CD4-positive, alpha-beta T cell treated with Interleukin-6 at 100 ng/mL for 8 hours (primary cell): ENCODE measurements at places on chromosomes 16 and 17.

- no peak for DNase-seq
Observed at GRCh38 chr17:36817483-36818048, 119.7 kb upstream of the LHX1 start.

DNA sequence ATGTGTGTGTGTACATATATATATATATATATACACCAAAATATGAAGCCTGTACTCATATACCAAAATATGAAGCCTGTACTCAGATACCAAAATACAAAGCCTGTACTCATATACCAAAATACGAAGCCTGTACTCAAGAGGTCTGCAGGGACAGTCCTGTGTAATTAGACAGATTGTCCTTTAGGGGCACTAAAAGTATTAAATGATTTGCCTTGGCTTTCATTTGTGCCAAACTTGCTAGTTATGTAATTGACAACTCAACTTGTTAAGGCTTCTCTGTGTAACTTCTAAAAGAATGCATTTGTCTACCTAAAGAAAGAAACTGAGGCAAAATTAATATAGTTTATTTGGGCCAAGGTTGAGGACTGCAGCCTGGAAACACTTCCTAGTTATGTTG, 30.8 kb upstream of the DHX40 start:
- no peak for DNase-seq

DNA sequence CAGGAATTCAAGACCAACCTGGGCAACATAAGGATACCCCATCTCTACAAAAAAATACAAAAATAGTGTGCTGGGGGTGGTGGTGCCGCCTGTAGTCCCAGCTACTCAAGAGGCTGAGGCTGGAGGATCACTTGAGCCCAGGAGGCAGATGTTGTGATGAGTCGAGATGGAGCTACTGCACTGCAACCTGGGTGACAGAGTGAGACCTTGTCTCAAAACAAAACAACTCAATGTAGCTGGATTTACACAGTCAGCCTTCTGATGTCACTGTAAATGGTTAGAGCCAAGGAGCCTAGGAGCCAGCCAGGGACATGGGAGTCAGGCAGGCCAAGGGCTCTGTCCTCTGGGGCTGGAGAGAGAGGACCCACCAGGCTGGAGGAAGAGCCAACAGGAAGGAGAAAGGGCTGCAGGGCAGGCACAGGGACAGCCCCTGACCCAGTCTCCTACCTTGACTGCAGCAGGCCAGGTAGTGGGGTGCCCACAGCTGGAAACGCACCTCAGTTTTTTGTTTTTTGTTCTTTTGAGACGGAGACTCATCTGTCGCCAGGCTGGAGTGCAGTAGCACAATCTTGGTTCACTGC, 8.4 kb downstream of the CDIPT start:
- no peak for DNase-seq

DNA sequence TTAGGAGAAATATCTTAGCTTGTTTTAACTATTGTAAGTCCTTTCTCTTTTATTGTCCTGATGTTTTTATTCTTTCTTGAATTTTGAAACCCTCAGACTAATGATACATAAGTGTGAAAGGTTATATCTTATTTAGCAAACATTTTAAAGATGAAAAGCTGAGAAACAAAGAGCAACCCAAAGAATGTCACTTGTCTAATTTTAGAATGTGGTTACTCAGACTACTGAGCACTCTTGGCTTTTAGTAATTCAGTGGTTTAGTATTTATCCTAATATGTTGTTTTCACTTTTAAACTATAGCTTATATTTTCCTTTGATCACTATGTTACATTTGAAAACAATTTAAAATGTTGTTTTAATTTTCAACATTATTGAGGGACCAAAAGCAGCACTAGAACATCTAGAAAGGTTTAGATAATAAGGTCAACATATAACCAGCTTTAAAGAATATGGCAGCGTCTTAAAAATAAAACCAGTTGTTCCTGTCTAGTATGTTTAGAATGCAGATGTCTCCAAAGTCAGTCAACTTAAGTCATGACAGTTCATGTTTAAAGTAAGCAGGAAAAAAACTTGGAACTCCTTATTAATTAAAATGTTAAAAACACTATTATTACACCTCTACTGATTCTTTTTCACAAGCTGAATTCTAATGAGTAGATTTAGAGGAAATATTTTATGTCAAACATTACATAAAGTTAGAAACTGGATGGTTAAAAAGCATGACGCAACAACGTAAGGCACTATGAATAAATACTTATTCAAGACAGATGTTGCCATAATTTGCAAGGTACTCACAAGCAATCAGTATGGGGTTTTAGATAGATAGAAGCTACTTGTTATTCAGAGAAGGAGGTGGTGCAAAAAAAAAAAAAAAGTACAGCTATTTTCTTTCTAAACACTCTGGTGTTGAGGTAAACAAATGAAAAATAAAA, 2.4 kb downstream of the MBTD1 start:
- DNase-seq: no peak

DNA sequence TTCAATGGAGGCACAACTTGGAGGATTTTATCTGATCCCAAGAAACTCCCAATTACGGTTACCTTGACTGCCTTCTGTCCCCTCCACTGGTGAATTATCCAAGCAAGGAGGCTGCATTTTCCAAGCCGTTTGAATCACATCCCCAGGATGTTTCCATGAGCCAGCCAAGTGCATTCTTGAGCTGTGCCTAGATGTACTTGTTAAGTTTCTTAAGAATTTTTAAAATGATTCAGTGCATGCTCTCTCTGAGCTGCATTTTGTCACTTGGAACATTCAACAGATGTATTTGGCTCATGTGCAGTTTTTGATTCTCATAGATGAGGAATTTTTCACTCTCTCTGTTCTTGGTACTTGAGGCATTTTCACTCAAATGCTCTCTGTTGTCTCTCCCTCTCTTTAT, 202.6 kb upstream of the MYOCD start:
- no peak for DNase-seq

GRCh38 chr16:56312028-56312300, 113.4 kb downstream of the AMFR start:
- no peak for DNase-seq

- peak; percentile 15 for DNase-seq
Observed at GRCh38 chr17:43662413-43663141, 855 bp upstream of the MEOX1 start.

- DNase-seq: no peak
Observed at GRCh38 chr17:27825459-27825858, 25.1 kb upstream of the NOS2 start.

DNA sequence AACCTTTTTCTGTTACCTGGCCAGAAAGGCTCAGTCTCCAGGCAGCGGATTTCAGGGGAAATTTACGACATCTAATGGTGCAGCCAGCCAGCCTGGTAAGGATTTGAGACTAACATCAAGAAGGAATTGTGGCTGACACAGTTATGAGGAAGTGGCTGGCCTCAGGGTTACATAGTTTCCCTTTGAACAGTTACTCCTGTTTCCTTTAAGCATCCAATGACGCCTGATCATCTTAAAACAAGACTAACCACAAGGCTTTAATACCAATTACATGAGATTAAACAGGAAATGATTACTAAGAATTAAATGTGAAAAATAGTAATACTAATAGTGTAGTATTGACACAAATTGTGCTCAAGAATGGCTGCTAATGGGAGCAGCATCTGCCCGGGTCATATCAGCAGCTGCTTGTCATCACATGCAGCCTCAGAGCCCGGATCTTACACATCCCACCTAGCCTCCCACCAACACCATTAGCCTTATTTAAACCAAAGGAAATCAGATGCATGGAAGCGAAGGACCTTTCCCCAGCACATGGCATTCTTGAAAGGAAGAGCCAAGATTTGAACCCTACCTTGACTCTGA, 431.8 kb downstream of the PMP22 start:
- DNase-seq: no peak

DNA sequence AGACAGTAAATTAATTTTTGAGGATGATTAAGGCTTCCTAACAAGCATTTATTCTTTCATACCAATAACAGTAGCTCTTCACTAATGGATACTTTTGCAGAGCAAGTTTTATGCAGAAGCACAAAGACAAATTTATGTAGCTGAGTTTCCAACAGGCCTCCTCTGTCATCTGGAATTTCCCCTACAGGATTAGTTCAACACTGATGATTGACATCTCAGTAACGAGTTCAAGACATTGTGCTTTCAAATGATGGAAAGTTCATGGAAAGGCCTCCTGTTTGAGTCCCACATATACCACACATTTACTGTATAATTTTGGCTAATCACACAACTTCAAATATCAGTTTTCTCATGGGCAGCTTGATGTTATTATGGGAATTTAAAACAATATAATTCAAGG, 40.6 kb downstream of the ABCA10 start:
- no peak for DNase-seq

- no peak for DNase-seq
Observed at GRCh38 chr17:54907376-54907775, 6.7 kb downstream of the TOM1L1 start.

DNA sequence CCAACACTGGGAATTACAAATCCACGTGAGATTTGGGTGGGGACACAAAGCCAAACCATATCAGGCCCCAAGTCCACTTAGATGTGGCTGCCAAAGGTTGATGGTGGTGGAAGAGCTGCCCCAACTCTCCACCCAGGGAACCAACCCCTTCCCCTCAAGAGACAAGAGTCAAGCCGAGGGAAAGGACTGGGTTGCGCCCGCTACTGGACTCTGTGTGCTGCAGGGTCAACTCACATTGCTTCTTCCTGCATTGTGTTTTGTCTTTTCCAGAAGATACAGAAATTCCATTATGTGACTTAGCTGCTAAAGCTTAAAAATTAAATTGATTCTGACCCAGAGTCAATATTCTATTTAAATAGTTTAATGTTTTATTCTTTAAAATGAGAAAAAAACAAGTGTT, 58.5 kb downstream of the ADAMTS18 start:
- DNase-seq: no peak

DNA sequence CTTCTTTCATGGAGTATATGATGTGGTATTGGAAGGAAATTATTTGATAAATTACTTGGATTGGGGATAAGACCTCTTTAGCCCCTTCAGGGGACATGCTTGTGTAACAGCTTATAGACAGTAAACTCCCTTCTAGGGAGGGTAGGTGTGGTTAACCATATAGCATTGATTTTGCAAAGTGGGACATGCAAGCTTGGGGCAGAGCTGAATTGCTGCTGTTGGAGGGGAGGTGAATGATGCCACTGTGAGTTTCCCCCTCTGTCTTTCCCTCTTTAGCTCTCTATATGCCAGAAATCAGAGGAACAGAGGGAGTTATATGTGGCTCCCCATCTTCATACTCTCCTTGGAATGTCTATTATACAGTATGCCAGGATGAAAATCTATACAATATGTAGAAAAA, 54.7 kb downstream of the WSCD1 start:
- no peak for DNase-seq

GRCh38 chr16:50021544-50021943, 3.5 kb upstream of the CNEP1R1 start:
- no peak for DNase-seq

- DNase-seq: no peak
Observed at GRCh38 chr16:57373117-57373947, 1.0 kb downstream of the CX3CL1 start.

DNA sequence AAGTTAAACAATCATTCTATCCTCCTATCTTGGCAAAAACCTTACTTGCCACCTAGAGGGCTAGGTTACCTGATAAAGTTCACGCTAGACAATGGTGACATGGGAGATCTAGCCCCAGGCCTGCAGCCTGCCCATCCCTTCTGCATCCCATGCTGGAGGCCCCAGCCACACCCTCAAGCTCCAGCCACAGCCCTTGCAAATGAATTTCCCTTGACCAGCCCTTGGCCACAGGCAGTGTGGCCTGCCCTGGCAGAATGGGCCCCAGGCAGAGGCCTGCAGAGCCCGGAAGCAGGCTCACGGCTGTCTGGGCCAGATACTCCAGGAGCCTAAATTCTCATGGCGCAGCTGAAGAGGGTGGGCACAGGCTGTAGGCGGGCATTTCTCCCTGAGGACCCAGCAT, 14.9 kb downstream of the WNT3 start:
- no peak for DNase-seq

- DNase-seq: no peak
Observed at GRCh38 chr16:5665834-5666233, 568.2 kb upstream of the EEF2KMT start.

DNA sequence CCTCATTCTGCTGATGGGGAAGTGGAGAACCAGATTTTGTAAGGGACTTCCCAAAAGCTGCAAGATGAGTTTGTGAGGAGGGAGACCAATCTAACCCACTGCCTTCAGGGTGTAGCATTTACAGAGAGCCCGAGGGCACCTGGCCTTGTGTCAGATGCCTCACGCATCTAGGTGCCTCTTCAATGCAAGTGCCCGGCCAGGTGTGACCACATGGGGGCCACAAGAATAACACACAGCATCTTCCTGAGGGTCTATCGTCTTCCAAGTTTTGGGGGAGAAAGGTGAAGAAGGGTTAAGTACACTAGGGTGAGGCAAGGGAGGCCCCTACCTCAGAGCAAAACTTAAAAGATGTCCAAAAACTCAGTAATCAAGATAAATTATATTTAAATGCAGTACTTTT, 401.7 kb upstream of the CDH5 start:
- no peak for DNase-seq

- no peak for DNase-seq
Observed at GRCh38 chr16:76669288-76669687, 392.1 kb downstream of the CNTNAP4 start.

DNA sequence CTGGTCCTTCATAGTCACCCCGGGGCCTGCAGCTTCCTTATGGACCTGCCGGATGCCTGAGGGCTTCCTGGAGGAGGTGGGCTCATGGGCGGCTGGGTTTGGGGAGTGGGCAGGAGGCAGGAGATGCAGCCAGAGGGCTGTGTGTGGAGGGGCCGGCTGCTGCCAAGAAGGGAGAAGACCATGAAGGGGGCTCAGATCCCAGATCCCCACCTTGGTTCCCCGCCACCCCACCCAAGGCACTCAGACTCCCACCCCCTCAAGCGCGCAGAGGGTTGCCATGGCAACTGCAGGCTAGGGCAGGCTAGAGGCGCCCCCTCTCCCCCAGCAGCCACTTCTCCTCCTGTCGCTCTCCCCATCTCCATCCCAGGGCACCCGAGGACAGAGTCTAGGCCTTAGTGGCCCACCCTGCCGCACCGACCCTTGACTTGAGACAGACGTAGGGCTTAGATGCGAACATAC, 104.5 kb downstream of the CRLF3 start:
- no peak for DNase-seq

DNA sequence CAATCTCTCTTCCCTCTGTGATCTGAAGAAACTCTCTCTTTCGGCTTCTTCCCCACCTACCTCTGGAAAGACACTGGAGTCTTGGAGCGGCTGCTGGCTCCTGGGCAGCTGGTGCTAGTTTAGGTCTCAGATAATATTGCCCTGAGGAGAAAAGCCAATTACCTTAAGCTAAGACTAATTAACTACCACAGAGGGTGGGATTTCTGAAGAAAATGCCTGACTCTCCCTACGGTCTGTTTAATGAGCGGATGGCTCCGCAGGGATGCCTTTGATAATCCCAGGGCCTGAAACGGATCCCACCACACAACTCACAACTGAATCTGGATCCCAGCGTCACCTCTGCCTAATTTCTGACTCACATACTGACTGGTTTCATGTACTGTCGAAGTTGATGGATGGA, 127.0 kb upstream of the NLRP1 start:
- no peak for DNase-seq

GRCh38 chr17:58382872-58383242, 30.9 kb upstream of the SUPT4H1 start:
- no peak for DNase-seq

GRCh38 chr17:21280081-21280518, 4.4 kb upstream of the MAP2K3 start:
- DNase-seq: peak; percentile 87
